ENCODE measurements at places on chromosomes 1 and 21.
A peak's percentile ranks its signal among the peaks of the same experiment; 100 is the strongest.

DNA sequence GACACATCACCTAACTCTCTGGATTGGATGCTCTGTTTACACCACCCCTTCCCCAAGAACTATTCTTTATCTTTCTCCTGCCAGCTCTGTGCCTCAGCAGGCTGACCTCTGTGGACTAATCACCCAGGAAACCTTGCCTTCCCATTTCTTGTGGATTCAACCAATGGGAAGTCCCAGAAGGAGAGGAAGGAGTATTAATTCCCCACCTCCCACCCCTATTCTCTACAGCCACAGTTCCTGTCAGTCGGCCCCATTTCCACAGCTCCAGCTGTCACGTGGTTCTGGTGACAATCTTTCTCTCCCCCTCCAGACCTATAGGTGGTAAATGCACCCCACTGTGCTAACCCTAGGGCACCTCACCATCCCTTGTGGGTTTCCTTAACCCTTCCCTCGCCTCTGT lies 46.8 kb upstream of the SSBP3 start:
- no peak for DNase-seq

DNA sequence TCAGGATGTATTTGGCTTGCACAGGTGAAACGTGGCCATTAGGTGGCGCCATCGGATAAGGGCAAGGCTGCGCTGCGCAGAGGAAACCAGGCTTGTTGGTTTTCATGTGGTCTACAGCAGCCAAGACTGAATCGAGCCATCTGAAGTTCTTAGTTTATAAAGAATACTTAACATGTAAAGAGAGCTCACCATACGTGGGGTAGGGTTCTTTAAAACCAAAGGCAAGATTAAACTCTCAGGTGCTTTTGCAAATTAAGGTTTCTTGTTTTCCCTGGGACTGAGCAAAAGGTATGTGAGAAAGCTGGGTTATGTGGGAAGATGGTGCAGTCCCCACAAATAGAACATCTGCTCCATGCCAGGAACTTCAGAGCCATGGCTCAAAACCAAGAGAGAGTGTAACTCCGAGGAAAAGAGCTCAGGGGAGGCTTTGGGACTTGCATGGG lies 9.3 kb downstream of the MASP2 start:
- DNase-seq, result peak; percentile 74

DNA sequence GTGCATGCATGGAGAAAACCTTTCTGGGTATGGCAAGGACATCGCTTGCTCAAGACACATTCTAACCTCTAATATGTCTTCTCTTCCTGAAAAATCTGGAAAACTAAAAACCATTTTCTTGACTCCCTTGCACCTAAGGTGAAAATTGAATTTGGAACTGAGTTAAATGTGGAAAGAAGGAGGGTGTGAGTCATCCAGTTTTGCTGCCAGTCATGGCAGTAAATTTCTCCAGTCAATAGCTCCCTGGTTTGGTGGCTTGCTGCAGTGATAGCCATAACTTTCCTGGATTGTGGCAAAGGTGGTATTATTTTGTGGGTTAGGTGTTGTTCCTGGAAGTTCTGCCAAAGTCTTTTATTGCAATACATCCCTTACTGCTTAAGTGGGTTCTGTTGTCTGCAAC lies 2.5 kb downstream of the ZCCHC17 start:
- no peak for DNase-seq

GRCh38 chr1:66852870-66853269 lies 51.8 kb upstream of the INSL5 start:
- no peak for DNase-seq

DNA sequence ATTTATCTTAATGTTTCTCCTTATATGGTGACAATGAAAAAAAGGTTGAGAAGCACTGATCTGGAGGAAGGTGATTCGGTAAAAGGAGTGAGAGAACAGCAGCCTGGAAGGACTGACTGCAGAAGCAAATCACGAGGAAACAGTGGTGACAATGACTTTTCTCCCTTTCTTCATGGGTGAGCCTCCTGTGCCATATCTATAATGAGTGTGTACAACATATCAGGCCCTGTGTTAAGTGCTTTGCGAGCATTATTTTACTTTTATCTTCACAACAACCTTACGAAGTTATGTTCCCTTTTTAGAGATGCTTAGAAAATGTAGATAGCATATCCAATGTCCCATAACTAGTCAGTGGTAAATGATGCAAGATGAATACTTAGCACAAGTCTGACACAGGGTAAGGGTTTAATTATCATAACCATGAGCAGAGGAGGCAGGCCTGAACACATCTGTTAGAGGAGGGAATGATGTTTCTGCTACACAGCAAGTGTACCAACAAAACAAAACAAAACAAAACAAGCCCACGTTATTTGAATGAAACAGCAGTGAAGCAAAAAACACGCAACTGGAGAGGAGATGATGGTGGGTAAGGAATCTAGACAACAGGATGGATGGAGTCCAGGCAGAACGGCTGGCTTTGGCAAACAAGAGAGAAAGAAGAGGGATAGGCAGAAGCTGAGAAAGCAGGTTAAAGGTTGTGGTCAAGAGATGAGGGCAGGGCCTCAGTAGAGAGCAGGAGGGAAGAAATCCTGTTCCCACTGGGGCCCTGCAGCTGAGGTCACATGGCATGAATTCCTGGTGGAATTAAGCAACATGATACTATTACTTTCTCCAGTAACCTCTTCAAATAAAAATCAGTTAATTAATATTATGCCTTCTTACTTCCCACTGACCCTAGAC lies 29.6 kb downstream of the GNG12 start:
- no peak for DNase-seq

- no peak for DNase-seq
These were observed 7.4 kb downstream of the CFAP74 start for GRCh38 chr1:1996207-1996651.

- no peak for DNase-seq
These were observed 140.3 kb downstream of the LRRIQ3 start for GRCh38 chr1:74057719-74058118.

DNA sequence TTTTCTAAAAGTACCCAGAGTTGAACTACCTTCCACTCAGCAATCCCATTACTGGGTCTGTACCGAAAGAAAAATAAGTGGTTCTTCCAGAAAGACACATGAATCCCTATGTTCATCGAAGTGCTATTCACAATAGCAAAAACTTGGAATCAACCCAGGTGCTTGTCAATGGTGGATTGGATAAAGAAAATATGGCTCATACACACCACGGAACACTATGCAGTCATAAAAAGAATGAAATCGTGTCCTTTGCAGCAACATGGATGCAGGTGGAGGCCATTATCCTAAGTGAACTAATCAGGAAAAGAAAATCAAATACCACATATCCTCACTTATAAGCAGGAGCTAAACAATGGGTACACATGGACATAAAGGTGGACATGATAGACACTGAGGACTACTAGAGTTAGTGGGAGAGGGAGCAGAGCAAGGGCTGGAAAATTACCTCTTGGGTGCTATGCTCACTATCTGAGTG lies 32.9 kb upstream of the JUN start:
- no peak for DNase-seq

DNA sequence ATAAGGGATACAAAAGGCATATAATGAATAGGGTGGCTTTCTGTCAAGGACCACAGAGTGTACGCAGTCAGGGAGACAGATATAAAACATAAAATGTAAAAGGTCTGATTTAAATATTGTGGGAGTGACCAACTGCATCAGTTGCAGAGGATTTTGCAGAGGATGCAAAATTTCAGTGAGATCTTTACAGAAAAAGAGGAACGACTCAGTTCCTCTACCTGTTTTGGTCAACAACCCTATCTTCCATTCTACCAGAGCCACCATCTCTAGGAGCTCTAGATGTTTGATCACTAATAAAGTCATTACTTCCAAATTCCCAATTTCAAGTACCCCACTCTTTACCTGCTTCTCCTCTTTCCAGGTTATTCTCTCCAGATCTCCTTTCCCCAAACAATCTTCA lies 16.5 kb downstream of the SOD1 start:
- no peak for DNase-seq

DNA sequence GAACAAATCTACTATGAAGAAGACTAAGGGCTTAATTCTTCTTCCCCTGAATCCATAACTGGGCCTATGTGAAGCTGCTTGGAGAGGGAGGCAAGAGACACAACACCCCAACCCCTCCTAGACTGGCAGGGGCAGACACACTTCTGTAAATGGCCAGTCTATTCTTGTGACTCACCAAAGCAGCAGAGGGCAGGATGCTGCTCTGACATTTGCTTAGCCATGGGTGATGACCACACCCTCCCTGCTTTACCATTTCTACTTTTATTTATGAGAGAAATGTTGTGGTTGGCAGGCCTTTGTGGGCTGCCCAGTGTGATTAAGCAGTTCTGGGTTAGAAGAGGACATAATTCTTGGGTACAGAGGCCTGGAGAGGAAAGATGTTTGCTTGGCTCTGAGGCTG lies 189.8 kb upstream of the DPYD start:
- no peak for DNase-seq

- DNase-seq, result no peak
These were observed 259.5 kb upstream of the CHRM3 start for GRCh38 chr1:239126884-239127283.

GRCh38 chr1:9332513-9333143 lies 39.9 kb downstream of the SPSB1 start:
- no peak for DNase-seq

- no peak for DNase-seq
These were observed 5.0 kb upstream of the RPL5 start for GRCh38 chr1:92826792-92827191.

DNA sequence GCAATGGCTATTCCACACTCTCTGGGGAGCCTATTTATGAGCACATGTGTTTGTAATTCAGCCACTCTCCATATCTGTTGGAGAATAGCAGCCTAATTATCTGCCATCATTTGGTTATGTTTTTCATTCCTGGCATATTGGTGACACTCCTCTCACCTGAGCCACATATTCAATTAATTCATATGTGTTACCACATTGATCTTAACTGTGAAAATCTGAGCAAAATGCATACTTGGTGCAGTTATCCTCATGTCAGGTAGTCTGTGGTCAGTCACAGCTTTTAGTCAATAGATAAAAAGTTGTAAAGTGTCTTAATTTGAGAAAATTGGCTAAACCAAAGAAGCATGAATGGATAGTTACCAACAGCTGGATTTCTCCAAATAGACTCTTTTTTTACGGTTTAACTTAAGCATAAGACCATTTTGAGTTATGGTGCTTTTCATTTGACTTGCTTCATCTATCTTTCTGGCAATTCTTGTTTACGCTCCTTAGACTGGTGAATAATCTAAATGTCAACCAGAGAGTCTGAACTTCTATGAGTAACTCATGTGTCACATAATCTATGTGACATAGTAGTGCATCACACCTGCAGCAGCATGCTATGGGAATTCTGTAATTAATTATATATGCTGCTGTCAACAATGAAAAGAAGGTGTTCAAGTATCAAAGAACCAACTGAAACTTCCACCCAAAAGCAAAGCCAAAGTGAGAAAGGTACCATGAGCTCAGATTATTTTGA lies 187.7 kb upstream of the SGIP1 start:
- no peak for DNase-seq

DNA sequence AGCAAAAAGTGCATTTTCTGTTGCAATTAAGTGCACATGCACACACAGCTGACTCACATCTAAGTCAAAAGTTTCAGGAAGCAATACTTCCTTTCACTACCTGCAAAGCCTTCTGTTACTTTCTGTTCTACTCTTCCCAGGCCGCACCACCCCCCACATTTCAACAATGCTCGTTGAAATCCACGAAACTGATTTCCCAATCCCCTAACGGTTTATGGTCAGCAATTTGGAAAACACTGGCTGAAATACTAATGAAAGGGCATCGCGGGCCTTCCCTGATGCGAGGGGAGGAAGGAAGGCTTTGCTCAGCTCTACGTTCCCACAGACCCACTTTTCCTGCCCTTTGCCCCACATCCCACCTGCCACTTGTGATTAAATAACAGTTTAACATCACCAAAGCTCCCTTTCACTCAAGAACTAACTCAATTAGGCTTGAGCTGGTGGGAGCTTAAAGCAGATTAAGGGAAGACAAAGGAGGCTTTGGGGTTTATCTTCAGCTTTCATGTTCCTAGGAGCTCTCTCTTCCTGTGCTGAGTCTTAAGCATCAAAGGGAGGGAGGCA lies 243.2 kb upstream of the RAB4A start:
- DNase-seq, result no peak

DNA sequence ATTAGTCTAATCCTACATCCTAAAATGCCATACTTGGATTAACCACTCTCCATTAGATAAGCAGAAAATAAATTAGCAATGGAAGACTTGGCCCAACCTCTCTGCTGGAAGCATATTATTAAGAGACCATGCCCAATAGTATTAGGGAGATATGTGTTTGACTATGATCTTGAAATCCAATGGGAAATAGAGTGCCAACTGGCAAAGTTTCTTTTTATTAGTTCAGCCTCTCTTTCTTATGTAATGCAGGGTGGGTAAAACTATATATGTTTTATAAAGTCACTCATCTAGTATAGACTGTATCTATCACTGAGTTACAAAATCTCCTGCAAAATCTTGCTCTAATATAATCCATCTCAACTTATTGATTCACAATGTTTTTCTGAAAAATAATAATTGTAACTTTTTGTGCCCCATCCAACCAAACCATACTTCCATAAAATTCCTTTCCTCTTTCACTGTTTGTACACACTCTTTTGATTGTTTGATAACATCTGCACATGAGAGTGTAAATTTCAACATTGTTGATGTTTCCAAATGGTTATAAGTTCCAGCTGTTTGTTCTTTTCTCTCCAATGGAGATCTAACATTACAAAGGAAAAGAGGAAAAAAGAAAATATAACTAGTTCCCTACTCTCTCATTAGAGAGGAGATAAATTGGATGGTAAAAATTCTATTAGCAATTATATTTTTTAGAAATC lies 408.1 kb upstream of the ADGRL2 start:
- no peak for DNase-seq

DNA sequence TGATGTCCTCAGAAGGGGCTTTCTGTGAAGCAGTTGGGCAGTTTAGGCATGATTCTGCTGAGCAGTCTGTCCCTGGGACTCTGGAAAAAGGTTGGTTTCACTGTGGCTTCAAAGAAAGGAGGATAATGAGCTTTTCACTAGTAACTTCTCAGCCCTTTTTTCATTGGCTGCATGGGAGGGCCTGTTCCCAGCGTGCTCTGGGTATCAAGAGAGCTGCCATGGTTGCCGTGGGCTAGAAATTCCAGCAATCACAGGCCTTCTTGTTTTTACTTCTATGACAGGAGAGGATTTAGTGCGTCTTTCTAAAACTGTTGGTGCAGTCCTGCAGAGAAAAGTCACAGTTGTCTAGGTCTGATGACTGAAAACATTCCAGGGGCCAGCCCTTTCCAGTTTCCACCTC lies 7.2 kb downstream of the SZRD1 start:
- no peak for DNase-seq

GRCh38 chr1:104648269-104648691 lies 898.6 kb downstream of the AMY1C start:
- peak; percentile 88 for DNase-seq

- DNase-seq, result no peak
These were observed 38.4 kb downstream of the EEIG2 start for GRCh38 chr1:108598340-108598739.

GRCh38 chr1:156848461-156849150 lies 10.3 kb downstream of the INSRR start:
- no peak for DNase-seq

GRCh38 chr21:31172328-31172727 lies 134.1 kb upstream of the KRTAP19-8 start:
- DNase-seq, result no peak
